ENCODE measurements at places on chromosomes 6 and 20.

GRCh38 chr6:76230711-76231110, 158.2 kb upstream of the IMPG1 start:
- DNase-seq: no peak

- no peak for DNase-seq
Measured at GRCh38 chr6:132511210-132511830, 1.6 kb downstream of the STX7 start.

- no peak for DNase-seq
Measured at GRCh38 chr20:22901921-22902320, 133.2 kb upstream of the SSTR4 start.

DNA sequence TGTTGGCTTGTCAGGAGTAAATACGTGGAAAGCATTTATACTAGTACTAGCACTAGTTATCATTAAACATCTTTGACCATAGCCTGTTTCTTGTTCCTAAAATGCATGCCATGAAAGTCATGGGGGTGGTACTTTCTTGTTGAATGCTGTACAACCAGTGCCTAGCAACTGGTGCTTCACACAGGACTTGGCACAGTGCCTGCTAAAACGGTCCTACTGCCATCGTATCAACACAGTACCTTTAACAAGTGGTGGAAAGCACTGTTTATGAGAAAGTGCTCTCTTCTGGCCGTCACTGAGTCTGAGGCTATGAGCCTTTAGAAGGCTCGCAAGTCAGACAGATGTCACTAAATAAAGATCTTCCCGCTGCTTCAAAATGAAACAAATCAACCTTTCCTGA, 21.6 kb downstream of the ZNFX1 start:
- DNase-seq: no peak

DNA sequence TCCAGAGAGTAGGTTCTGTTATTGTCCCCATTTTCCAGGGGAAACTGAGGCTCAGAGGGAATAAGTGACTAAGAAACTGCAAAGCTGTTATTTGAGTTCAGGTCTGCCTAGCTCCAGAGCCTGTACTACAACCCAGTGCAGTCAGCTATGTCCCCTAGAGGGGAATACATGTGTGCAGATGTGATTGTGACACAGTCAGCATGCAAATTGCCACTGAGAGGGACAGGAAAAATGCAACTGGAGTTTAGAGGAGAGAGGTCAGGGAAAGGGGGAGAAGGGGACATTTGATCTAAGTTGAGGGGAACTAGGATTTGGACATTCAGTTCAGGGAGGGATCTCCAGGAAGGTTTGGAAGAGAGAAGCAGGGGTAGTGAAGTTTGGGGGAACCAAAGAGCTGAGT, 38.6 kb upstream of the EPB41L1 start:
- DNase-seq: no peak

DNA sequence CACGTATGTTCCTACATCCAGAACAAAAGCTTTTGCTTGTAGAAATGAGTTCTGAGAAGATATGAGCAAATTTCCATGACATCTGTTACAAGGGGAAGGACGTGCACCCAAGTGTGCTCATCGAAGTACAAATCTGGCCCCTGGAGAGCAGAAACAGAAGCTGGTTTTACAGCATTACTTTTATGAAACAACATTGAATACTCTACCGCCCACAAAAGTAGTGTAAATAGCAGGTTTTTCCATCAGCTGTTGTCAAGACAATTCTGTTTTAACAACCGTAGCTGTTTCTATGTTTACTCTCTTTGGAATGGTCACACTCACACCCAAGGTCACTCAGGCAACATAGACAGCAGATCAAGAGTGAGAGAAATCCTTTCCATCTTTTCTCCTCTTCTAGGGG, 114.2 kb upstream of the SSTR4 start:
- DNase-seq: no peak

DNA sequence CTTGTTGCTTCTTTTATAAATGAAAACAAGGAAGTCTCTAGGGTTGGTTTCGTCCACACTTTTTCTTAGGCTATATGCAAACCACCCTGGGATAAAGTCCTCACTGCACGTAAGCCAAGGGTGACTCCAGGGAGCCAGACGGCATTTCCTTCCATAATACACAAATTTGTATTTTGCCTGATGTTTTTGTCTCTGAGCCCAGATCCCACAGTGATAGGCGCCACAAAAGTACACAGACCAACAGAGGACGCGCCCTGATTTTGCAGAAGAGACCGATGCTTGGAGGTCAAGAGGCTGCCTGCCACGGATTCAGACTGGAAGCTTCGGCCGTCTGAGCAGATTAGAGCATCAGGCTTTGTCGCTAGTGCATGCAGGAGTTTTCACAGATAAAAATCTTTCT, 22.8 kb downstream of the FOXQ1 start:
- no peak for DNase-seq

- DNase-seq: no peak
Measured at GRCh38 chr6:137272403-137272802, 53.2 kb upstream of the IFNGR1 start.

GRCh38 chr6:134315189-134315588, 2.7 kb downstream of the SGK1 start:
- no peak for DNase-seq

DNA sequence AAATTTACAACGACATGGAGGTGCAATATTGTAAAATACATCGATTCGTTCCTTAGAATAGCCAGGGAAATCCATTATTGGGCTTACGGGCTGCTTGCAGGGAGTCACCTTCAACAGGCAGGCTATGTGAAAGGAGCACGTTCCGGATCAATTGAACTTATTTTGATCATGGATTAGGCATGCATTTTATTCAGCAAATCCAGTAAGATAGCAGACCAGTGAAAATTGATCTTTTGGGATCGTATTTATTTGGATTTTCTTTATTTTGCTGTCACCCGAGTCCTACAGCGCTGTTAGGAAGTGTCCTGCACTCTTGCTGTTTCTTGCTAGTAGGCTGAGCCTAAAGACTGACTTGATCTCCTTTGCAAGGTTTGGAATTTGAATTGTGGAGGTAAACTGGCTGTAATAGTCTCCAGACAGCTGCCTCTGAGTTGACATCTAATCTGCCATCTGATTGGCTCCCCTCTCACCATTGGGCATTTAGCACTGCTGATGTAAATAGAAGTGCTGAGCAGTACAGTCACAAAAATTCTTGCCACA, 3.0 kb downstream of the ARID1B start:
- DNase-seq: no peak

DNA sequence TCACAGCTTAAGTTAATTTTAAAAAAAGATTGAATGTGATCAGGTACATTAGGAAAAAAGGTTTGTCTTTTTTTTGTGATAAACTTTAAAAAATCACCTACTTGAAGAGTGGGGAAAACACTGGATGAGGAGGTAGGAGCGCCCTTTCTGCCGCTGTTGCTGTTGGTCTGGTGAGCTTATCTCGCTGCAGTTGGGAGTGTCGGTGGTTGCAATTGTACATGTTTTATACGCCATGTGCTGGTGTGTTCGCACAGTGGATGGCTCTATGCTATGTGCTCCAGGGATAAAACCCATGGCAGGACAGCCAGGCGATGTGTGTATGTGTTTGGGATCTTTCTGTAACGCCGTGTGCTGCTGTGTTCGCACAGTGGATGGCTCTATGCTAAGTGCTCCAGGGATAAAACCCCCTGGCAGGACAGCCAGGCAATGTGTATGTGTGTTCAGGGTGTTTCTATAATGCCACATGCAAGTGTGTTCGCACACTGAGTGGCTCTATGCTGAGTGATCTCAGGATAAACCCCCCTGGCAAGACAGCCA, 1.7 kb downstream of the SLC22A3 start:
- DNase-seq: no peak

- no peak for DNase-seq
Measured at GRCh38 chr6:31720196-31720770, 1.3 kb downstream of the LY6G6C start.

DNA sequence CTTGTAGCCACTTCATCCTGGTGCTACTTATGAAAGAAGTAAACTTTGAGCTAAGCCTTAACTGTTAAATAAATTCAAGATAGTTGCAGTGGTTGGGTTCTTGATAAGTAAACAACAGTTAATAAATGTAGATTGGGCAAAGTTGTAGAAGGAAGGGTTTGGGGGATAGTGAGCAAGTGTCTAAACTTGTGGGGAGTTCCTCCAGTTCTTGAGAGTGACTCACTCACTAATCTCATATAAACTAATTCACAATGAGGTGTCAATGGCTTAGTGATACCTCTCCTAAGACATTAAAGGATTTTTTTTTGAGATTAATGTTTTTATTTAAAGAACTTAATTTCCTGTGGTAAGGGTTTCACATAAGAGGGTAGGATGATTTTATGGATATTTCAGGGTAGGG, 507.4 kb downstream of the BMP2 start:
- no peak for DNase-seq

DNA sequence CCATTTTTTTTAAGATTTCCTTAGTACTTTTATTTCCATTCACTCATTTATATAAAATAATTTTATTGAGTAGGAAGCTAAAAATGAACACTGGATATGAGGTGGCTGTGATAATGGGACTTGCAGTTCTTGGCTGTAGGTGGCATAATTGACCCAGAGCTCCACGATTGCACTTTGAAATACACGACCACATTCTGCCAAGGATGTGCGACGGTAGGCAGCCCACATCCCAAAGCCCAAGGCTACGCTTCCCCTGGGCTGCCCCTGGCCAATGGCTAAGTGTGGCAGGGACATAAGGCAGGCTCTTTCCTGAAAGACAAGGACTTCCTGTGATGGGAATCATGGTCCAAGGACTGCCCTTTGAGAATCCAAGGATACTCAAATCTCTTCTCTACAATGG, 43.7 kb upstream of the ADTRP start:
- no peak for DNase-seq

- no peak for DNase-seq
Measured at GRCh38 chr6:150738092-150738629, 127.3 kb upstream of the MTHFD1L start.

DNA sequence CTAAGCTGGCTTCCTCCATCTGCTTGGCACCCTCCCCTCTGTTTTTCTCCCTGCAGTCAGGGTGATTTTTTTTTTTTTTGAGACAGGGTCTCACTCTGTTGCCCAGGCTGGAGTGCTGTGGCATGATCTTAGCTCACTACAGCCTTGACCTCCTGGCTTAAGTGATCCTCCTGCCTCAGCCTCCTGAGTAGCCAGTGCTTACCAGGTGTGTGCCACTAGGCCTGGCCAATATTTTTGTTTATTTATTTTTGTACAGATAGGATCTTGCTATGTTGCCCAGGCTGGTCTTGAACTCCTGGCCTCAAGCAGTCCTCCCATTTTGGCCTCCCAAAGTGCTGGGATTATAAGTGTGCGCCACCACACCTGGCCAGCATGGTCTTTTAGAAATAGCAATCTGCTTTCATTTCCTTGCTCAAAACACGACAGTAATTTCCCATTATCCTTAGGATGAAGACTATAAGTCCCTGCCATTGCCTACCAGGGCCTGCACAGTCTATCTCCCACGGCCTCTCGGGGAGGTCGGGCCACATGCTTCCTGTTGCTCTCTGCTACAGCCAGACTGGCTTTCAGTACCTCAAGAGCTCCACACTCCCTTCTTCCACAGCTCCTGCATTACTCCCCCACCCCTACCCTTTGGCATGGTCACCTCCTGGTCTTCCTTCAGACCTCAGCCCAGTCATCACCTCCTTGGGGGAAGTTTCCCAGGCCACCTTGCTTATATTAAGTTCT, 11.1 kb upstream of the CD164 start:
- no peak for DNase-seq

- DNase-seq: no peak
Measured at GRCh38 chr20:19820555-19821211, 62.6 kb downstream of the RIN2 start.

GRCh38 chr20:60882836-60883235, 369.2 kb upstream of the CDH4 start:
- DNase-seq: no peak

- DNase-seq: no peak
Measured at GRCh38 chr20:41170386-41171105, 33.2 kb downstream of the PLCG1 start.

- no peak for DNase-seq
Measured at GRCh38 chr6:82588020-82588419, 224.4 kb downstream of the TPBG start.

DNA sequence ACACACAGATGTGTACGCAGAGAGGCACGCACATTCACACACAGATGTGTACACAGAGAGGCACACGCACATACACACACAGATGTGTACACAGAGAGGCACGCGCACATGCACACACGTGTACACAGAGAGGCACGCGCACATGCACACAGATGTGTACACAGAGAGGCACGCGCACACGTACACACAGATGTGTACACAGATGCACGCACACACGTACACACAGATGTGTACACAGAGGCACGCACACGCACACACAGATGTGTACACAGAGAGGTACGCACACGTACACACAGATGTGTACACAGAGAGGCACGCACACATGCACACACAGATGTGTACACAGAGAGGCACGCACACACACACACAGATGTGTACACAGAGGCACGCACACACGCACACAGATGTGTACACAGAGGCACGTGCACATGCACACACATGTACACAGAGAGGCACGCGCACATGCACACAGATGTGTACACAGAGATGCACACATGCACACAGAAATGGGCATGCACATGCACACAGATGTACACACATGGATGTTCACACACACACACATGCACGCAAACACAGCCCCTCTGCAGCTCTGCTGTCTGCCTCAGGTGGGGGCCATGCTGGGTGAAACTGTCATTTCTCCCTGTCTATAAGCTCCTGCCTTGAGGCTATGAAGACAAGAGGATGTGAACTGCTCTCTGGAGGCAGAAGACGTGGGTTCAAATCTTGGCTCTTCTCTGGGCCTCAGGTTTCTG, 14.3 kb upstream of the MYT1 start:
- DNase-seq: no peak

GRCh38 chr6:6842291-6842690, 253.8 kb downstream of the LY86 start:
- no peak for DNase-seq

DNA sequence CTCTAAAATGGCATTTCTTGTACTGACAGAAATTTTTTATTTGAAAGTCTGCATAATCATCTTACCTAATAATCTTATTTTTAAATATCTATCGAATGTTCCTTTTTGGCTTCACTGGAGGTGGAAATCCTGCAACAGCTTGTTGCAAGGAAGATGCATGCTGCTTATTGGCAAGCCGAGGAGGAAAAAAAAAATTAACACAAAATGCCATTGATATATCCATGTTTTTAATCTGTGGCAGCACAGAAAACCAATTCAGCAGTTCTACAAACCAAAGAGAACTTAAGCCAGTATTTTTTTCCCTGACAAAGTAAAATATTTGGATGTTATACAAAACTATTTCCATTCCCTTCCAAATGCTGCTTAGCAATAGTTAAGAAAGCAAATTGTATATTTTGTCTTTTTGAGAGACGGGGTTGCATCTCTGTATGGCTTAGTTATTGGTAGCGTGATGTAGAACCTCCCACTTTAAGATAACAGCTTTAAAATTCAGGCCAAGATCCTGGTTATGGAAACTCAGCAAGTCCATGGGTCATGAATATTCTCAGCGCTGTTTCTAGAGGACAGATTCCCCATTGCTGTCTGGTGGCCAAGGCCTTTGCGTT, 231.4 kb downstream of the TMEM242 start:
- DNase-seq: no peak

All from stimulated activated CD4-positive, alpha-beta T cell treated with anti-CD3 and anti-CD28 coated beads, Interleukin-1b, Interleukin-23, amount 100 ng/mL, for 1 hour (primary cell).